ENCODE measurements at places on chromosomes 4 and X.

DNA sequence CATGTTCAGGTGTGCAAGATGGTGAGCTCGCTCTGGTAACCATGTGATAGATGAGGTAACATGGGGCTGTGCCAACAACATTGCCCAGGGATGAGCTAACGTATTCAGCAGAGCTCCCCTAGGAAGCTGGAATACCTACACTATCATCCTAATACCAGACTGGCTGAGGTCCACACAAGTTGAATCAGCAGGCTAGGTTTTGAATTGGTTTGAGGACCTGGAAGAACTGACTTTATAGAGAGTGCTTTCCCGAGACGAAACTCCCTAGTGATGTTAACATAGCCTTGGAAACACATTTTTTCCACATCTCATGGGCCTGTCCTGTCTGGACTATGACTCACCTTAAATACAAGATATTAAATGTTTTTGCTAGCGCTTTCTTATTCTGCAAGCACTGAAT lies 56.7 kb downstream of the IGFBP7 start:
- DNase-seq, result no peak

- no peak for DNase-seq
Measured at GRCh38 chr4:15354371-15355297, 73.2 kb upstream of the C1QTNF7 start.

- DNase-seq, result no peak
Measured at GRCh38 chr4:62656006-62656405, 1455.9 kb downstream of the ADGRL3 start.

GRCh38 chr4:9919047-9919446 lies 102.2 kb downstream of the SLC2A9 start:
- DNase-seq, result no peak

DNA sequence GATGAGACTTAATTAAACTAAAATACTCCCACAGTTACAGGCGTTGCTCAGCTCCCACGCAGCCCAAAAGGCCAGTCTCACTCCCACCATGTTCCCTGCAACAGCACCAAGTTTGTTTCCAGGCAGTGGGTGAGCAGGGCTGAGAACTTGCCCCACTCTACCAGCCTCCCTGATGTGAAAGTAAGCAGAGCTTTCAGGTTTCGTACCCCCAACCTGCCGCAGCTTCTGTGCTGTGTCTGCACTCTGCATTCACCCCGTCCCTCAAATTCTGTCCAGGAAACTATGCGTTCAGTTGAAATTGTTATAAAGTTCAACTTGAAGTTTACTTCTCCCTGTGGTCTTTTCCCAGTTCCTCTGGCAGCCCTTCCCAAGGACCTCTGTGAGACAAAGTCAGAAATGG lies 17.2 kb downstream of the GLUD2 start:
- DNase-seq, result no peak

DNA sequence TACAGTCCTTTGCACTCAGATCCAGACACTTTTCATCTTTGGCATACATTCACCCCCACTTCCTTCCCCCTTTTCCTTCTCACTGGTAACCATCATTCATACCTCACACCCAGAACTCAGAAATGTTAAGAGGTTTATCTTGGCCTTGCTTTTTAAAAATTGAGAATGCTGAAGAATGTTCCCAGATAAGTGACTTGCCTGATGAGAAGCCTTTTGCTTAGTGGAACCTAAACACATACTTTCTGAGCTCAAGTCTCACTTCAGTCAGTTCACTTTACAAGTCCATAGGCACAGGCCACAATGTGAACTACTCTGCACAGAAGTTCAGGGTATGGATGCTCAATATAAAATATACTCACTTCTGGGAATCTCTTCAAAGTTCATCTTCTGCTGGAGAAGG lies 129.4 kb downstream of the GRIA3 start:
- no peak for DNase-seq

GRCh38 chr4:14247767-14248166 lies 620.2 kb upstream of the BOD1L1 start:
- DNase-seq, result no peak
